Effector CD8-positive, alpha-beta T cell (primary cell): ENCODE measurements at places on chromosomes 1 and 21.

GRCh38 chr1:59429656-59430055, 132.8 kb downstream of the FGGY start:
- DNase-seq, result no peak

GRCh38 chr1:67722292-67722944, 37.4 kb downstream of the GADD45A start:
- no peak for DNase-seq

DNA sequence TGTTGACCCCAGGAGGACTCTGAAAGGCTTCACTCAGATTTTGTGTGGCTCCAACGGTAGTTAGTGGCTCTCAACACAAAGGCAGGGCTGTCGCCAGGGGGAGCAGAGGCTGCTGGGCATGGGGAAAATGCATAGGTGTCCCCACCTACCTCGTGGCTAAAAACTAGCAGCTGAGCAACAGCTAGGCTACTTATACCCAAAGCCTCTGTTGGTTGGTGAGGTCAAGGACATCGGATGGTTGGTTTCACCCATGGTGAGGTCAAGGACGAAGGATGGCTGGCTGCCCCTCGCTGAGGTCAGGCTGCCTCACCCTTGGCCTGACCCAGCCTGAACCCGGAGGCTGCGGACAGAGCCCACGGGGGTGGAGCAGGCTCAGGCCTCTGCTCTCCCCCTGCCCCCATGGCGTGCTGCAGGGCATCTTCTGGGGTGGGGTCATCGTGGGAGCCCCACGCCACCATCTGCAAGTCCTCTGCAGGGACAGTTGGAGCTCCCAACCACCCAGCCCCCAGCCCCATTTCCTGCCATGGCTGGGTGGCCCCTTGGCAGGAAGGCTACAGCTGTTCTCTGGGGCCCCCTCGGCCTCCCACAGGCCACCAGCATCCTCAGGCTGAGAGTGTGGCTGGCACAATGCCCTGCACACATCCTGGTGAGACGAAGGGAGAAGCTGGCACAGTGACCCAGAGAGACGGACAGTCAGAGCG, 8.5 kb upstream of the GNB1 start:
- DNase-seq, result no peak

DNA sequence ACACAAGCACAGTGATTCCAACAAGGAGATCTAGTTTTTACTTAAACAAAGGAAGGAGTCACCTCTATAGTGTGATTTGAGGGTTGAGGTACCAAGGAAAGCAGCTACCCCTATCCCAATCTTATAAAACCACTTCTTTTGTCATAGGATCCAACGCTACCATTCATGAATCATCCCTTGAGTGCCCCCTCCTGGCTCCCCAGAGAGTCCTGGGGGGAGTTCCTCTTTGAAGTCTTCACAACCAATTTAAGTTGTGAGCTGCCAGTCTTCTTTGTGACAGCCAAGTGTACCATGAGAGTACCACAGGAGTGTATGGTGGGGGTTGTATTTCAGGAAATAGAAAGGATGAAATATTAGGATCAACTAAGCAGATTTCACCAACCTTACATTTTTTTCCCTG, 39.1 kb upstream of the NHLH2 start:
- no peak for DNase-seq

- DNase-seq, result no peak
Measured at GRCh38 chr1:96522927-96523326, 198.7 kb upstream of the PTBP2 start.

- no peak for DNase-seq
Measured at GRCh38 chr1:77253211-77253610, 28.6 kb upstream of the AK5 start.

DNA sequence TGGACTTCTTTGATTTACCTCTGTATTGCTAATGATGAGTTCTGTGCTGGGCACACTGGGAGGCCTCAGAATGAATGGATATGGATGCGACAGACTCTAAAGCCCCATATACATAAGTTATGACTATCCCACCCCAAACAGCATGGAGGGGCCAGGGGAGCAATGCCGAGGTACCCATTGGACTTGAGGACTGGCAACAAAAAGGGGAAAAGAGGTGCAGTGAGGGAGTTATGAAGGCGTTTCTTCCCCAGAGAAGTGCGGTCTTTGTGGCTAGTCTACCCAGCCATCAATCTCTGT, 15.2 kb upstream of the CDCA8 start:
- DNase-seq, result no peak

DNA sequence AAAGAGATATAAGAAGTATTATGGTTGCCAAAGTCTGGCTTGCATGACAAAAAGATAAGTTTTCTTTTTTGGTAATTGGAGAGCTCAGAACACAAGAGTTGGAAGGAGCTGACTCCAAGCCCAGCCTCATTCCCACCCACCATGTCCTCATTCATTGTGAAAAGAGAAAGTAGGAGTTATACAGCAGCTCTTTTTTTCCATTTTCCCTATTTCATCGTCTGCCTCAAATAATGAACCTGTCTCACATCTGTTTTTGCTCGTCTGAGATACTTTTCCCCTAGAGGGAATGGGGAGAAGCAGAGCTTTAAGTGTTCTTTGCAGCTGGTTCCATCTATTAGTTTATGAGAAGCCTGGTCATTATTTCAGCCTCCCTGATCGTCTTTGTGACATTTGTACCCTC, 34.7 kb downstream of the AGT start:
- no peak for DNase-seq

DNA sequence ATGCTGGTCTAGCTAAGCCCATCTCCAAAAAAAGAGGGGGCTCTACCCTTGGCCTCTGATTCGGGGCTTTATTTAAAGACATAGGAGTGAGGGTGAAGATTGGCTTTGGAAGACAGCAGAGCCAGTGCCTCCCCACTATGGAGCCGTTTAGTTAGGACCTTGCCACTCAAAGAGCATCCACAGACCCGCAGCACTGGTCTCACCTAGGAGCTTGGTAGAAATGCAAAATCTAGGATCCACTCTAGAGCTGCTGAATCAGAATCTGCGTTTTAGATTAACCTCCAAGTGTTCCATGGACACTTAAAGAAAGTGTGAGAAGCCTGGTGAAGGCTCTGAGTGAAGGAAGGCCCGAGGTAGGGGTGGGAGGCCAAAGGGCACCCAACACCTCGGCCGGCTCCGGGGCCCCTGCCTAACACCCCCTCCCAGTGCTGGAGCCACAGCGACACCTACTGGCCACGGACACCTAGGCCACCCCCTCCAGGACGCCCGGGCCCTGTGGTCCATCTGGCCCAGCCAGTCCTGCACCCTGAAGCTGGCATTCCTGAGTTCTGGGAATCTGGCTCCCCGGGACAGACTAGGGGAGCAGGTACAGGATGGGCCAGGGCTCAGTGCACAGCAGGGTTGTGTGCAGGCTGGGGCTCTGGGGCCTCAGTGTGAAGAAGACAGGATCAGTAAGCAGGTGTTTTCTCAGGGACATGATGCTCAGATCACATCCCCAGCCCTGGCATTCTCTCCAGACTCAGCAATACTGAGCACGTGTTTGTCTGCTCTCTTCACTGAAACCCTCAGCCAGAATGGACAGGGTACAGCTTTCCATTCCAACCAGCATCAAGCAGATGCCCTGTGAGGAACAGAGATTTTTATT, 79.2 kb downstream of the TMEM53 start:
- peak; percentile 65 for DNase-seq
